ENCODE measurements at places on chromosomes 1 and 21. TPM values are rescaled to one million over a fixed set of nuclear protein-coding genes. Genes with fewer than 3 reads are reported as not detected.
A peak's percentile ranks its signal among the peaks of the same experiment; 100 is the strongest.

The BACE2 gene
- total RNA-seq: 8.3 TPM

GRCh38 chr1:76593618-76594017 is 273.7 kb upstream of the ST6GALNAC5 start:
- no peak overlapping the region for H3K4me3 ChIP-seq
- no peaks in the 10 kb centered on the region for H3K27me3 ChIP-seq
- H3K27ac ChIP-seq: no peak overlapping the region
- DNase-seq: no peak
- H3K4me1 ChIP-seq: no peaks in the 10 kb centered on the region
- H3K36me3 ChIP-seq: peaks cover 17% of the 10 kb centered on the region

The WDR64 gene
- not detected for total RNA-seq

GRCh38 chr1:54681358-54681757 is 34.3 kb upstream of the TTC4 start:
- no peaks in the 10 kb centered on the region for H3K36me3 ChIP-seq
- DNase-seq: no peak
- no peaks in the 10 kb centered on the region for H3K27me3 ChIP-seq
- no peaks in the 10 kb centered on the region for H3K4me1 ChIP-seq

The TRMT1L gene
- total RNA-seq: 17.9 TPM

The SELE gene
- total RNA-seq: not detected

DNA sequence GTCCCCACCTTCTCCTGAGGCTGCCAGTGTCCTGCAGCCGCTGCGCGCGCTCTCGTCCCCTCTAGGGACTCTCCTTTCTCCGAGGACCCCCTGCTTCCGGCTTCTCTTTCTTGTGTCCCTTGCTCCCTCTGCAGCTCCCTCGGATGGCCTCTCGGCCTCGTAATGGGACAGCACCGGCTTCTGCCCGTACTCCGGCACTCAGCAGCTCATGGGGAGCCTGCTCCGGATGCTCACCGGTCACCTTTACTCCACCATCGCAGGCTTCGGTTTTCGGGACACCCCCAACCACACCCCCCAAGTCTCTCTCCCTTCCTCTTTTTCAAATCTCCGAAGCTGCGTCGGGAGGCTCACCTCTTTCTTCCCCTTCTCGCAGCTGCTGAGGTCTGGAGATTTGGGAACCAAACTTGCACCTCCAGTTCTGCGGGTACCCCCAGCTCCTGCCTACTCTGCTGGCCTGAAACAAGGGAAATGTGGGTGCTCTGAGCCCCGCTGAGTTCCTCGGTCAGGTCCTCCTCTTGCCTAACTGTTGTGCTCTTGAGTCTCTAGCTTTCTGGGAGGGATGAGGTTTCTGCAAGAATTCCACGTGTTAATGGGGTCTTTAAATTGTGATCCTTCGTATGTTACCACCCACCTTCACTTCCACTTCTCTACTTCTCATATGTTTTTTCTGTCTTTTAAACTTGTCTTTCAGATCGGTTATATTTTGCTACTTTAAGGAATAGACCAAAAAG is 930 bp downstream of the CDC14A start:
- peaks cover 8% of the 10 kb centered on the region for H3K36me3 ChIP-seq
- H3K4me1 ChIP-seq: peaks cover 4% of the 10 kb centered on the region
- no peak overlapping the region for H3K27ac ChIP-seq
- no peak for DNase-seq
- peak overlapping the region; percentile 92 for H3K4me3 ChIP-seq

The CD164L2 gene
- 1.2 TPM for total RNA-seq

DNA sequence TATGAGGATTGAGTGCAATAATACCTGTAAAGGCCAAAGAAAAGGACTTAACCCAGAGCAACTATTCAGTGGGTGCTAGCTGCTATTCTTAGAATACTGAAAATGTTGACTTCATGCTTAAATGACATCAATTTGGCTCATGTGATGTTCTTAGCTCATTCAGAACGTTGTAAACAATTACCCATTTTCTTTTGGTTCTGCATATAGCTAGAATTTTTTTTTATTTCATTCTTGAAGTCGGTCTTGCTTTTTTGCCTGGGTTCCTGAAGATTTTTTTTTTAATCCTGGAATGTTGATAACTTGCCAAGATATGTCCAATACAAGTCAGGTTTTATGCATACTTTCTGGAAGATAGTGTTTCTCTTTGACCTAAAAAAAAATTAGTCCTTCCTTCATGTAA is 772.0 kb downstream of the LTN1 start:
- no peak for DNase-seq
- H3K4me3 ChIP-seq: no peak overlapping the region
- H3K27me3 ChIP-seq: no peaks in the 10 kb centered on the region
- no peak overlapping the region for H3K27ac ChIP-seq
- H3K36me3 ChIP-seq: peaks cover 3% of the 10 kb centered on the region
- no peaks in the 10 kb centered on the region for H3K4me1 ChIP-seq

- no peak for DNase-seq
- H3K27ac ChIP-seq: no peak overlapping the region
- no peak overlapping the region for H3K4me3 ChIP-seq
- H3K36me3 ChIP-seq: peaks cover 13% of the 10 kb centered on the region
- 0 out of 2 replicates have a peak, but pooled peaks cover 2% of the 10 kb centered on the region for H3K4me1 ChIP-seq
- H3K27me3 ChIP-seq: no peaks in the 10 kb centered on the region
Measured at GRCh38 chr21:14942801-14943490, 121.9 kb downstream of the NRIP1 start.

Data from H9 (cell line).